Stimulated activated naive CD4-positive, alpha-beta T cell (primary cell): ENCODE measurements at places on chromosomes 4 and X.

DNA sequence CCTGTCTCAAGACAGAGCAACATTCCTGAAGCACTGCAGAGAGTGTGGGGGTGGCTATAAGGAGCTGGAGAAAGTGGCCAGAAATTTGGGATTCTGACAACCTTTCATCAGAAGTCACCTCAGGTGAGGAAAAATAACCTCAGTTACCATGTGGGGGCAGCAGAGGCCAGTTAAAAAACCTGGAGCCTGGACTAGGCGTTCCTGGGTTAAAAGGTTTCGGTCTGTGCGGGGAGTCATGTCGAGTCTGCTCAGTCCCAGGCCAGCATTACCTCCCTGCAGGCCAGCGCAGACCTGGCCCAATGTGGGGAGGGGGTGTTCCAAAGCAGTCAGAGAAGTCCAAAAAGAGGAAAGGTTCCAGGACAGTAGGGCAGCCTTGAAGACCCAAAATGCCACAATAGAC is 10.9 kb upstream of the NALF2 start:
- no peak for DNase-seq

GRCh38 chr4:5804656-5805055 is 88.2 kb downstream of the CRMP1 start:
- DNase-seq: no peak

DNA sequence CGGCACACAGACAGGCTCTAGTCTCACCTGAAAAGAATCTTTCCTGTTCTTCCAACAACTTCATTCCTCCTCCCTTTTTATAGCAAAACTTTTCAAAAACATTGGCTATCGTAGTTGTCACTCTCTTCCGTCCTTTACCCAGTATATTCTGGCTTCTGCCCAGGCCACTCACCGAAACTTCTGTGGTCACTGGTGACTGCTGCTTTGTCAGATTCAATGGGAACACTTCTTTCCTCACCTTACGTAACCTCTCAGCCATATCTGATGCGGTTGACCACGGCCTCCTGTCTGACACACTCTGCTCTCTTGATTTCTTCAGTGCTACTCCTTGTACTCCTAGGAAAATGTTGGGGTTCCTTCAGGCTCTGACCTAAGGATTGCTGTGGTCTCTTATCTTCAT is 9.2 kb upstream of the RNF150 start:
- DNase-seq: no peak

GRCh38 chrX:74525116-74525515 is 89.3 kb downstream of the RLIM start:
- DNase-seq: no peak

GRCh38 chrX:11193035-11193469 is 81.9 kb downstream of the HCCS start:
- no peak for DNase-seq

- DNase-seq: no peak
These were observed 215.8 kb downstream of the PACRGL start for GRCh38 chr4:20916106-20916505.

DNA sequence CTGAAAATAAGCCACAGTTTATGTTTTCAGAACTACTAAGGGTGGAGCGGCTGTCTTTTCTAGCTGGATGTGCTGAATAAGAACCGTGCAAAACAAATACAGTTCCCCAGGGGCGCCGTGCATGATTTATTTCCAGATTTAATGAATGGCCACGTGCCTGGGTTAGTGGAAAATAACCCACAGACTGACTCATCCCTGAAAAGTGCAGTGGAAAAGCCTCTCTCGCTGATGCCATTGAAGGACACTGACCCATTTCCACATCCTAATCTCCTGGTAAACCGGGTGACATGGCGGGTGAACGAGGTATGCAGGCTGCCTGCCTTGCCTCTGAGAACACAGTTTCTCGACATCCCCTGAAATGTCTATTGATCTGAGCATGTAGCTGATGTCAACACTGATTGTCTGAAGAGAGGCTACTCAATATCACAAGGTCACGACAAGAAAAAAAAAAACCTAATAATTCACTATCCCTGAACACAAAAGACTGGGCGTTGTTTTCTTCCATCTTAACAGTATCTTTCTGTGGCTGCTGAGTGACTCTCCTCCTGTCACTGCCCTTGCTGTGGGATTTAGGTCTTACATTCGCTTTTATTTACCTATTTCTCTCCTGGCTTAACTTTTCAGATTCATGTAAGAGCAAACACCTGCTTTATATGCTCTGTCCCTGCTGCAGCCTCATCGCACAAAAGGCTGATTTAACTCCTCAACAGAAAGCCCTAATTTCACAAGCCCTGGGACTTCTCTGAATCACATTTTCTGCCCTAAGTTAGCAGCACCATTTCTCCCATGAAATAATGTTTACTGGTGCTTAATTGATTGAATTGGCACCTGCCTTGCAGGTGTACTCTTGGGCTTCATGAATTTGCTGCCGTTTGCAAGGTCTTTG is 76.9 kb upstream of the SCOC start:
- DNase-seq: no peak

GRCh38 chrX:17036171-17036961 is 89.9 kb downstream of the REPS2 start:
- no peak for DNase-seq

DNA sequence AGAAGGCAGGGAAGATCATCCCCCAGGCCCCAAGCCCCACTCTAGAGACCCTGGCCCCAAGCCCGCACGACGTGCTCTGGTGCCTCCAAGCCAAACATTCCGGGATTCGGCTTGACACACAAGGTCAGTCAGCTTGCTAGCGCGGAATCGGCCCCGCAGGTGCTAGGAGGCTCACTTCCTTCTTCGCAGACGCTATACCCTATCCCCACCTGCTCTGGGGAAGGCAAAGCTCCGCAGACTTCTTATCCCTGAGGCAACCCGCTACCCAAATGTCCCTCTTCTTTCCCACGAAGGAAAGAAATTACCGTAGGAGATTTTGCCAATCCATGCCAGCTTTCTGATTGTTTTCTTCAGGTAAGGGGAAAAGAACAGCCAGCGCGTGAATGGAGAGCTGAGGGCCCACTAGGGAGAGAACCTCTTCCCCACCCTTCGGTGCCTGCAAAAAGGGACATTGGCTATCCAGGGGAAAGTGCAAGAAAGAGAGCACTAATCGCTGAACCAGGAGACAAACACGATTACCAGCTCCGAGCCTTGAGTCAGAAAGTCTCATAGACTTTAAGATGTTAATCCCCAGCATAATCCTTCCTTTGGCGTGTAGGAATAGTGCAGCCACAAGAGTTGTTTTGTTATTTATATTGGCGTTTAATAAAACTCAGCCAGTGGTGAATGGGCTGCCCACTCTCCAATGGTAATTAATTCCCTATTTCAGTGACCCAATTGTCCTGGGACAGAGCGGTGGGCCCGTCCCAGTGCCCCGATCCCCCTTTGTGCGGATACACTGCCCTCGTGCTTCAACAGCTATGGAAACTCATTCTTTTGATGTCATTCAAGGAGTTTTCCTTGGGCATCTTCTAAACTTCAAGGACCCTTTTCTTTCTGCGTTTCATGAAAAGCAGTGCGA is 5.4 kb upstream of the NEUROG2 start:
- DNase-seq: no peak
